ENCODE measurements at places on chromosomes 3 and 15.

- H3K4me1 ChIP-seq, result peaks cover 10% of the 10 kb centered on the region
- no peaks in the 10 kb centered on the region for H3K36me3 ChIP-seq
- H3K27ac ChIP-seq, result peak overlapping the region; percentile 84
- peak overlapping the region; percentile 62 for H3K4me3 ChIP-seq
Measured at GRCh38 chr15:83199288-83199687, 8.3 kb downstream of the HDGFL3 start.

DNA sequence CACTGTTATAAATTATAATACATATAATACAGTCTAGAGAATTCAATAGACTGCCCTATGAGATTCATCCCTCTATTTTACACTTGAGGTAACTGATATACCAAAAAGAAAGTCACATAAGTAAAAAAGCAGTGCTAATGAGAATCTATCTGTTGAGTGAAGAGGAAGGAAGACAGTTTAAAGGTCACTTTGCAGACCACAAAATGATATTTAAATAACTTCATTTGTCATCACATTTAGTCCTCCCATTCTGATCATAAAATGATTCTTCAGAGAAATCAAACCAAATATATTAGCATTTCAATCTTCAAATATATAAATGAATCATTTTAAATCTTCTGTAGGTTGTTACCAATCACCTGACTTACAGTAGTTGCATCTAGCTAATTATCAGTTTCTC is 60.5 kb upstream of the CCDC50 start:
- no peak overlapping the region for H3K27ac ChIP-seq
- no peaks in the 10 kb centered on the region for H3K27me3 ChIP-seq
- no peaks in the 10 kb centered on the region for H3K4me1 ChIP-seq
- no peaks in the 10 kb centered on the region for H3K36me3 ChIP-seq

DNA sequence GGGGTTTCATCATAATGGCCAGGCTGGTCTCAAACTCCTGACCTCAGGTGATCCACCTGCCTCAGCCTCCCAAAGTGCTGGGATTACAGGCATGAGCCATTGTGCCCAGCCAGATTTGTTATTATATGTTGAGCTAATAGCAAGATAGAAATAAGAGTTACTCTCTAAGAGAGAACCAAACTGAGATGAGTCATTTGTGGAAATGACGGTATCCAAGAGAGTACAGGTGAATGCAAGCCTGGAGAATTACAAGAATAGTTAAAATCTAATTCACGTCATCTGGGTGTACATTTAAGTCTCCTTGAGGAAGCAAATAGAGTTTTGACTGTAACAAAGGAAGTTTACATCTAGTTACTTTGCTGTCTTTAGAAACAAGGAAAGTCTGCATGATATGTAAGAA is 12.0 kb upstream of the CDIN1 start:
- H3K36me3 ChIP-seq, result no peaks in the 10 kb centered on the region
- no peak for ATAC-seq
- H3K4me3 ChIP-seq, result no peak overlapping the region
- no peaks in the 10 kb centered on the region for H3K4me1 ChIP-seq
- no peak overlapping the region for H3K27ac ChIP-seq

GRCh38 chr3:108130701-108131474 is 40.1 kb upstream of the CD47 start:
- peaks cover 95% of the 10 kb centered on the region for H3K36me3 ChIP-seq
- H3K4me1 ChIP-seq, result peaks cover 77% of the 10 kb centered on the region
- H3K27ac ChIP-seq, result peak overlapping the region; percentile 84
- H3K4me3 ChIP-seq, result peak overlapping the region; percentile 91
- peak; percentile 58 for ATAC-seq

DNA sequence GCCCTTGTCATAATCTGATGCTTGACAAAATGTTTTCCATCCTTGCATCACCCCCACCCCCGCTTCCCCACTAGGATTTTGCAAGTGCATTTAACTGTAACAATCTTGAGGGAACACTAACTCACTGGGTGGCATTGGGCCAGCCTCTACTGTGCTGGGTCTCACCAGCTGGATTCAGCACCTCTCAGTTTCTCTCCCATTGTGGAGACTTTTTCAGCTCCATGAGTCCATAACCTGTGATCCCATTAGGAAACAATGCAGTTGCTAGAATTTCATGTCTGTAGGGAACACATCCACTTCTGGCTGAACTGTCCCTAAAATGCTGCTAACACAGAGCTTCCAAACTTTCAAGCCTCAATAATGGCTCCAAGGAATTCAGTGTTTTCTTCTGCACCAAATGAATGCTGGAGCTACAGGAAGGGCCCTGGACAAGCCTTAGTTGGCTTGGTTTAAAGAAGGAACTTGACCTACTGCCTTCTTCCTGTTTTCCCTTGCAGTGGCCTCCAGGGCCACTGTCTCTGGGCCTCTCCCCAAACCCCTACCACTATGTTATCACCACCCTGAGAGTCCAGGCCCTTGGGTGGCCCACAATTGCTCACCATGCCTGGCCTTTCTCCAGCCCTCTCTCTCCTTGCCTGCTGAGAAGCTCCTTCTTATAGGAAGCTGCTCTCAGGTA is 15.6 kb downstream of the CYP19A1 start:
- no peaks in the 10 kb centered on the region for H3K36me3 ChIP-seq
- ATAC-seq, result no peak
- no peak overlapping the region for H3K4me3 ChIP-seq
- H3K27ac ChIP-seq, result no peak overlapping the region

- no peaks in the 10 kb centered on the region for H3K27me3 ChIP-seq
- no peaks in the 10 kb centered on the region for H3K36me3 ChIP-seq
- H3K4me1 ChIP-seq, result peaks cover 29% of the 10 kb centered on the region
- no peak overlapping the region for H3K27ac ChIP-seq
- no peak overlapping the region for H3K4me3 ChIP-seq
- ATAC-seq, result no peak
Measured at GRCh38 chr3:36991923-36992805, 767 bp downstream of the EPM2AIP1 start.

DNA sequence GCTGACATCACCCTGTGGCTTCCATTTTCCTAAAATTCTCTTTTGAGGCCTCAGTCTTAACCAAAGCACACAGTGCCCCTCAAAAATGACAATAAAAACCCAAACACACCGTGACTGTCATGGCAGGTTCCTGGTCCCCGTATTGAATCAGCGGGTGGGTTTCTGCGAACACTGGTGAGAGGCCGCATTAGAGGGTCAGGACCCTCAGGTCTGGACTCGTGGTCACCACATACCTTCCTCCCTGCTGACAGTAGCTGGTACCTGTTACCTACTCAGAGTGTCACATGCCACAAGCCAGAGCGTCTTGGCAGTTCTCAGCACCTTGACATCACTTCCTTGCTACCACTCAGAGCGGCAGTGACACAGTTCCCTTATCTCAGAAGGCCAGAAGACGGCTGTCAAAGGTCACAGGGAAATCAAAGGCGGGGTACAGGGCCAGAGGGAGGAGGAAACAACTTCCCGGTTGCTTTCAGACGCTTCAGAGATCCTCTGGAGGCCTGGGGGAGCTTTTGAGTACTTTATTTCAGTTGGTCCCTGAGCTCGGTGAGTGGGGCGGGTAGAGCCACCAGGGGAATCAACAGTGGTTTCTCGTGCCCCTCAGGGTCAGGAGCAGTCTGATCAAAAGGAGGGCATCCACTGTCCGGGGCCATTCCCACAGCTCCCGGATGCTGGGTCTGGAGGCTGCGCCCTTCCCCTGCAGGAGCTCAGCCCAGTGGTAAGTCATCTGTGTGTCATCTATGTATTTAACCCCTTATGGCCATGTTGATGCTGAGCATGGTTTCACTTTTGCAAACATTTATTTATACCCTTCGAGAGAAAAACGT is at the start of the genes CCR5AS and CCRL2:
CCR5AS (minus strand) TSS at position 279 of the 824 bp plus-strand sequence.
CCRL2 (plus strand) TSS at position 472 of the 824 bp plus-strand sequence. CDS start 821 bp downstream, outside the sequence.
- ATAC-seq, result peak; percentile 88
- no peaks in the 10 kb centered on the region for H3K36me3 ChIP-seq
- peak within 1 kb of the TSS; percentile 67 for H3K4me3 ChIP-seq

- peaks cover 37% of the 10 kb centered on the region for H3K27me3 ChIP-seq
- H3K4me1 ChIP-seq, result no peaks in the 10 kb centered on the region
- H3K27ac ChIP-seq, result no peak overlapping the region
Measured at GRCh38 chr3:13287833-13288232, 132.3 kb downstream of the NUP210 start.

GRCh38 chr3:153614563-153614962 is 452.5 kb downstream of the RAP2B start:
- no peaks in the 10 kb centered on the region for H3K27me3 ChIP-seq
- ATAC-seq, result no peak
- H3K27ac ChIP-seq, result no peak overlapping the region

DNA sequence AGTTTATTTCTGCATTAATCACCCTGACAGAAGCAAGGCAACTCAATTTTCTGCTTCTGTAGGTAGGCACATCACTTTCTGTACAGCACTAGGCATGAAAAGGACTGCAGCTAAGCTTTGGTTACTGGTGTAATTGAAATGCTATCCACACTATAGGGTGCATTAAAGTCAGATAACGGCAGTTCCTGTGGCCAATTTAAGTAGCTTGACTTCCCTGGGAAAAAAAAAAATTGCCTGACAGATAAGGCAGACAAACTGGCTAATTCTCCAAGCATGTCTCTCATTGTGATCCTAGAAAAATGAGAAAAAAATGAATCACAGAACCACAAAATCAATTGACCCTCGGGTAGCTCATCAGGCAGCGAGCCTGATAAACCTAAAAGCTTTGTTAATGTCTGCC is 151.4 kb downstream of the MEIS2 start:
- H3K4me1 ChIP-seq, result no peaks in the 10 kb centered on the region
- no peak overlapping the region for H3K27ac ChIP-seq
- ATAC-seq, result no peak
- no peak overlapping the region for H3K4me3 ChIP-seq
- H3K27me3 ChIP-seq, result peaks cover 8% of the 10 kb centered on the region
- no peaks in the 10 kb centered on the region for H3K36me3 ChIP-seq

Measured in activated T-helper 17 cell treated with anti-CD3 and anti-CD28 coated beads, Interleukin-2, amount 50 U/mL, for 72 hours (primary cell).